Activated CD8-positive, alpha-beta memory T cell treated with anti-CD3 and anti-CD28 coated beads for 24 hours (primary cell): ENCODE measurements at places on chromosomes 1 and 21.

GRCh38 chr1:48217856-48218255, 4.7 kb upstream of the SLC5A9 start:
- no peak for DNase-seq

DNA sequence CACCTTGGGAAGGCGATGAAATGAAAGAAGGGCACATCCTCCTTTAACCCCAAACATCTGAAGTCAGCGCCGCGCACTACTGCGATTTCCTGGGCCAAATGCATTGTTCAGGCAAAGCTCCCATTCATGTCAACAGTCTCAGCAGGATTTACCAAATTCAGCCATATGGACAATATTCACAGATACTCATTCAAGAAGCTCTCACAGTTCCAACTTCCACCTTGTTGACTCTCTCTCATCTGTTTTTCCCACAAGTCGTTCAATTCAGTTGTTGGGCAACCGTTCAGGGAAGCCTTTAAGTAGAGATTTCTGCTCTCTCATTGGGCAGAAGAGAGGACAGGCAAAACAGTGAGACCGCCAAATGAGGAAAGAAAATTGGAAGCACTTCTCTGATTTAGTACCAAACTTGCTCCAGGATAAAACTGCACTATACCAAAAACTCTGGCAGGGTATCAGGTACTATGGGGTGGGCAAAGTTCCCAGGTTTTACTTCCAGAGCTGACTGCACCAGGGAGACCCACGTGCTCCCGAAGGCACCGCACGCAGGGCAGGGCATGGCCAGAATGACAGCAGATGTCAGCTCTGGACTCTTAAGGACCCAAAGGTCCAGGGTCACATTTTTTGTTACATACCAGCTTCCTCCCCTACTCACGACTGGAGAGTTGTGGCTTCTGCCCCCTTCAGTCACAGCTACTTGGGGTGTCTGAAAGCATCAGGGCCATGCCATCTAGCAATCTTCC, 668.8 kb downstream of the KIF26B start:
- DNase-seq = no peak

DNA sequence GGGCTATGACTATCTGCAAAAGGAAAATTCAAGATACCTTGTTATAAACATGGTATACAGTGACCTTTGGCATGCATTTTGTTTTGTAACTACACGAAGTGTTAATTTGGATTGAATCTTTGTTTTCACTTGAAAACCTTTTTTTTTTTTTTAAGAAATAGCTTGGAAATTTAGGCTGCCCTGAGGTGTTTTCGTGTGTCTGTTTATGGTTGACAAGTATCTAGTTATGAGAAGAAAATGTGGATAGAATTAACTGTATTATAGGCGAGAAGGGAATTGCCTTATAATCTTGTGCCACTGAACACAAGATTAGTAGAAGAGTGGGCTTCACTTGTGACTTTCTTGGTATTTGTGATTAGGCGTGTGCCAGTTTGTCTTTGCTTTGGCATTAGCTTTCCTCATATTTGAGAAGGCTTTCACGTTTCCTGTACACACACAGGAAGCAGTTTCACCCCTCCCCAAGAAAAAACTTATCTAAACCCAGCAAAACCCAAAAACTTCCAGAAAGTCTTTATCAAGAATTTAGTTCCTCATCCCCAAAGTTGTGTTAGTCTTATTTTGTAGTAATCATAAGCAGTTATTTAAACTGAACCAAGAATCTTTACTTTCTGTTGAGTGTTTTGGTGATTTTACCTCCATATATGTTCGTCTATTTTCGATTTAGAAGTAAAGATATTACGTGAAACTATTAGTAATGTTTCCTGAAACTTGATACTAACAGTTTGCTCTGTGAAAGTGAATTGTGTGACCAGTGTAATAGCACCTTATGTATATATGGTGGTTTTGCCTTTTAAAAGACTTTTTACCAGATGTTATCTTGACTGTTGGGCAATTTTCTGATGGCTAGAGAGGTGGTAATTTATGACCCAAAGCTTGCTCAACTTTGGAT, 3.8 kb downstream of the DYRK1A start:
- DNase-seq = no peak

DNA sequence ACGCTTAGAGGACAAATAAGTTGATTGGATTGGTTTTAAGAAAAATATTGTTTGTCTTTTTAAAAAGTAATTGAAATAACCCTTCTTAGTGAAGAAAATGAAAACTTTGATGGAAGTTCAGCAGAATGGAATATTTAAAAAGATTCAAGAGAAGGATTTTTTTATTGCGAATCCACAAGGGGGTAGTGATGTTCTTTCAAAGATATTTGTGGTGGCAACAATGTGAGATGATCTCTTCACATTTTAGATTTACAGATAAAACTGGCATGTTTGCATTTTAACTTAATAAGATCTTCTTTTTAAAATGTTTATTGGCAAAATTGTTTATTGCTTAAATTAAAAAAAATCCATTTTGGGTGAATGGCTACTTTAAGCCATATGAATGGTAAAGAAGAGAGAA, 8.9 kb downstream of the CAMTA1 start:
- no peak for DNase-seq

DNA sequence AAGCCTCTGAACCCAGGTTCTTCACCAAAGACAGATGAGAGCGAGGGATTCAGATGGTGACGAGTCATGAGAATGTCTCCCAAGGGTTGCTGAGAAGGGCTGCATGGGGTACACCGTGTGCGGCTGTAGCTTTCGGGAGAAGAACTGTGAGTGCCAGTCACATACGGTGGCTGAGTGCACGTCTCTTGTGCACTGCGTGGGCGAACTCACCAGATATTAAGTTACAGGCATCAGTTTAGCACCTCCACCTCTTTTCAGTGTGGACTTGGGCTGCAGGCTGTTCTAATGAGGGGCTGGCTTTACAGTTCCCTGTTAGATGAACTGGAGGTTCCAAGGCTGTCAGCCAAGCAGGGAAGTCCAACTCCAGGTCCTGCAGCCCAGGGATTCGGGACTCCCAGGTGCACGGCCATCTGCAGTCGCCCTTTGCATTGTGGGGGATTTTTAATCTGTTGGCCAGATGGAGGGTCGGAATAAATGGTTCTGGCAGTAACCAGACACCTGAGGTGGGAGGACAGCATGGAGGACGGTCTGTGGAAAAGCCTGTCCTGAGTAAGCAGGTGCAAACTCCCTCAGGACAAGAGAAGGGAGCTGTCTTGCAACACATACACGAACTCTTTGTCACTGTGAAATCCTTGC, 26.5 kb upstream of the AVPR1B start:
- DNase-seq = no peak
